ENCODE measurements at places on chromosomes 13 and 19. TPM values are rescaled to one million over a fixed set of nuclear protein-coding genes. Genes with fewer than 3 reads are reported as not detected.

DNA sequence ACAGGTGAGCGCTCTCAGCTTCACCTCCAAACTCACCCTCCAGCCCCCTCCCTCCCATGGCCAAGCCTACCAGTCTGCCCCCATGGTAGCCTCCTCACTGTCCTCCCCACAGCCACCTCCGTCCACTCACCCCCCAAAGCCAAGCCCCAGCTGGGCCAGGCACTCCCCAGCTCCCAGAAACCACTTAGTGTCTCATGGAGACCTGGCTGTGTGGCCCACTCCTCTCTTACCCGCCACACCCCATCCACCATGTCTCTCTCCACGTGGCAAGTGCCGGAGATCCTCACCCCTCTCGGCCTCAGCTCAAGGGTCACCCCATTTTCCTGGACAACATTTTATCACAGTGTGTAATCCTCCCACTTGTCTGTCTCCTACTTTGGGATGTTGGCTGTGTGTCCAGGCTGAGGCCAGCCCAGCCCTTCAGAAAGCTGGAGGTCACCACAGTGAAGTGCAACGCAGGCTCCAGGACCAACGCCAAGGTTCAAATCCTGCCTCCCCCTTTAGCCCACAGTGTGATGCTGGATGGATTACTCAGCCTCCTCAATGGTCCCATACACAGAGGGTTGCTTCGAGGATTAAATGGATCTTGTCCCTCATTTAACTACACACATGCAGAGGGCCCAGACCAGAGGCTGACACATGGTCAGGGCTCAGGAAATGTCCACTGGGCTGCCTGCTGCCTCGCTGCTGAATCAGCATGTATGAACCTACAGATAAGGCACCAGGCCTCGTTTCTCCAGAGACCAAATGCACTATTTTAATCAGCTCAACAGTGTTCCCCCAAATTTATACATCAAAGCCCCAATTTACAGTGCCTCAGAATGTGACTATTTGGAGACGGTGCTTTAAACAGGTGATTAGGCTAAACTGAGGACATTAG, 71.3 kb downstream of the CEBPG start:
- H3K27me3 ChIP-seq: no peaks in the 10 kb centered on the region
- H3K4me3 ChIP-seq: no peak overlapping the region
- no peak overlapping the region for H3K27ac ChIP-seq
- peaks cover 7% of the 10 kb centered on the region for H3K4me1 ChIP-seq
- peaks cover 1% of the 10 kb centered on the region for H3K36me3 ChIP-seq
- no peak for DNase-seq

DNA sequence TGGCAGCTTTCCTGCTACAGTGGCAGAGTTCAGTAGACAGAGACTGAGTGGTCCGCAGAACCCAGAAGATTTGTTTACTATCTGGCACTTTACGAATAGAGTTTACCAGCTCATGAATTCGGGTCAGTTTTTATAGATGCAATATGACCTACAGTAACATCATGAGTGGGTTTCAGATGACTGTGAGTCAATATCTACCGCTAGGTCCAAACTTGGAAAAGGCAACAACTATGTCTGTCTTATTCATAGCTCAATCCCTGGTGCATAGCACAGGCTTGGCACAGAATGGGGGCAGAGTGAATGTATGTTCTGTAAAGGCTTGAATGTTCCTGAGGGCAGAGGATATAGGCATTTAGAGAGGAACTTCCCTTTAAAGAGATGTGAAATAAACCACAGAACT, 65.2 kb downstream of the RAP2A start:
- no peak overlapping the region for H3K27ac ChIP-seq
- H3K4me3 ChIP-seq: no peak overlapping the region
- DNase-seq: no peak
- H3K4me1 ChIP-seq: peaks cover 45% of the 10 kb centered on the region
- no peaks in the 10 kb centered on the region for H3K27me3 ChIP-seq

DNA sequence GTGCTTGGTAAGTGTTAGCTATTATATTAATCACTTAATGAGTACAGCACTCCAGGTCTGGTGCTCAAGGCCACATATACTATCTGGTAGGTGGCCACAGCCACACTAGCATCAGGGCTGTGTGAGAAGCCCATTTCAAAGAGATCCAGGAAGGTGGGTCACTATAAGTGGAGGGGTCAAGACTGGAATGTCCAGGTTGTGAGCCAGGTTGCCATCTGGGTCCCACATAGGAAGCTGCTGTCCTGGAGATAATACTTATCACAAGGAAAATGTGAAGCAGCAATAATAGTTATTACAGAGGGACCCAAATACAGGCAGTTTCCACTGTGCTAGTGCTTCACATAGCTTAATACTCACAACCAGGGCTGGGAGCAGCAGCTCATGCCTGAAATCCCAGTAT, 13.1 kb downstream of the C19orf47 start:
- H3K4me1 ChIP-seq: no peaks in the 10 kb centered on the region
- H3K4me3 ChIP-seq: no peak overlapping the region
- H3K36me3 ChIP-seq: peaks cover 6% of the 10 kb centered on the region
- no peak for DNase-seq

The VSTM1 gene
- total RNA-seq: not detected

The MYH14 gene
- 6.4 TPM for total RNA-seq

All from HepG2 (cell line).